NCI-H460 (cell line): ENCODE measurements at places on chromosomes 13 and 19.

DNA sequence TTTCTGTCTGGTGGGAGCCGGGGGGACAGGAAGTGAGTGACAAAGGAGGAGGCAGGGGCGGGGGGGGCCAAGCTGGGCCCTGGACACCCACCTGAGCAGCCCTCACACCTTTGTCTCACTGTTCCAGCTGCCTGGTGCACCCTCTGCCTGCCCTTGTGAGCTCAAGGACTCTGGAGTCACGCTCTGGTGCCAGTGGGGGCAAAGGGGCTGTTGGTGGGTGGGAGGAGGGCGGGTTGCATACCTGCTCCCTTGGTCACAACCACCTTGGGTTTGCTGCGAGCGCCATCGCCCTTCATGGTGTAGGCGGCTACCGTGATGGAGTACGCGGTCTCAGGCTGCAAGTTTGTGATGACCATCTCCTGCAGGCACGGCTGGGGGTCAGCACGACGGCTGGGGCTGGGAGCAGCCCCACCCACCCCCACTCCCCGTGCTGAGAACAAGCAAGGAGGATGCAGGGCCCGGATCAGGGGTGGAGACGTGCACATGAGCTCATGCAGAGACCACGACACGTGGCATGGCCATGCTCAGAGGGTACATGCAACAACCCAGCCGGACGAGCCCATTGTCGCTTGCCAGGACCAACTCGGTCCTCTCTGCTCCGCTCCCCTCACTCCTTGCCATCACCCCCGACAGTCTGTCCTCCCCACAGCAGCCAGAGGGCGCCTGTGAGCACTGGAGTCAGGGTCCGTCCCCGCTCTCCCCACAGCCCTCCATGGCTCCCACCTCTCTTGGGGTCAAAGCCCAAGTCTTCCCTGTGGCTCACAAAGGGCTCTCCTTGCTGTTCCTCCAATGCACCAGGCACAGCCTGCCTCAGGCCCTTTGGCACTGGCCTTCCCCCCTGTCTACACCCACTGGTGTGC is 114.9 kb downstream of the PTPRS start:
- DNase-seq, result no peak

DNA sequence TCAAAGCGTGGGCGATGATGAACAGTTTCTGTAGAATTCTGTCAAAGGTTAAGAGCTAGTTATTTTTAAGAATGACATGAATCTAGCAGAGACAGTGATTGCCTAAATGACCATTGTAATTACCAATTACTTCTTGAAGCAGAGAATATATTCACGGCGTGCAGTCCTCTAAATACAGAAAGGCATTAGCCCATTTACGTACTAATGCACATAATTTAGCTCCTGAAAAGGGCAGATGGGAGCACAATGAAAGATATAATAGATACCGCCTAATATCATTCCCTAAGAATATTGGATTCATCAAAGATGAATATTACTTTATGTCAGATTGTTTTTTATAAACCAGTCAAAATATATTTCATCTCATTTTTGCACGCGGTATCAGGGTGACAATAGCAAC is 212.4 kb downstream of the URI1 start:
- no peak for DNase-seq

GRCh38 chr13:106942563-106942962 is 374.6 kb upstream of the ARGLU1 start:
- no peak for DNase-seq

- no peak for DNase-seq
Measured at GRCh38 chr13:30697177-30697953, 38.0 kb upstream of the ALOX5AP start.

DNA sequence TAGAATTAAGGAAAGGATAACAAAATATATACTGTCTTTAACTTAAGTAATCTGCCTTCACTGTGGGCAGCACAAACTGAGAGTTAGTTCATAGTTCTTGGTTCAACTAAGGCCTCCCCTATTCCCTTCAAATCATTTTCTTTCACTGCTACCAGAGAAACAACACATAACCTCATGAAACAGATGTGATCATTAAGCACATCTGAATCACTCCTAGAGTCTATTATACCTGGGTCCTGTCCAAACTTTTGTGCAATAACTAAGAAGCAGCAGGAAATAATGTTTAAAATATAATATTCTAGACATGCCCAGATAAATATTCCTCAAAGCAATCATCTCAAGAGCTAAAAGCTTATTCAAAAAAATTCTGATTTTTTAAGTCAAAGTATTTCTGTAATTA is 62.9 kb downstream of the ZC3H13 start:
- DNase-seq, result no peak

- DNase-seq, result no peak
Measured at GRCh38 chr13:107977071-107977574, 238.2 kb downstream of the LIG4 start.

DNA sequence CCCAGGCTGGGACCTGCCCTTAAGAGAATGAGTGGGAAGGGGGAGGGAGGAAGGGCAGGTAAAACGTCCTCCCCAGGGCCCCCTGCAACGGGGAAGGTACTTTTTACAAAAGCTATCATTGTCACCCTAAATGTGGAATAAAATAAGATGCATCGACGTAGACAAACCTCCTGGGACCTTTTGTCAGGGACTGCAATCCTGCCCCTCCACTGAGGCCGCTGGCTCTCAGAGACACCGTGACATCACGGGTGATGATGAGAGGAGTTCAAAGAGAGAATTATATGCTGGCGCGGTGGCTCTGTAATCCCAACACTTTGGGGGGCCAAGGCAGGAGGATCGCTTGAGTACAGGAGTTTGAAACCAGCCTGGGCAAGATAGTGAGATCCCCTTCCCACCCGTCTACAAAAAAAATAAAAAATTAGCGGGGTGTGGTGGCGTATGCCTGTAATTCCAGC is 1.8 kb upstream of the MYBPC2 start:
- DNase-seq, result no peak

GRCh38 chr19:10655457-10656312 is 1.5 kb downstream of the ILF3 start:
- DNase-seq, result no peak

DNA sequence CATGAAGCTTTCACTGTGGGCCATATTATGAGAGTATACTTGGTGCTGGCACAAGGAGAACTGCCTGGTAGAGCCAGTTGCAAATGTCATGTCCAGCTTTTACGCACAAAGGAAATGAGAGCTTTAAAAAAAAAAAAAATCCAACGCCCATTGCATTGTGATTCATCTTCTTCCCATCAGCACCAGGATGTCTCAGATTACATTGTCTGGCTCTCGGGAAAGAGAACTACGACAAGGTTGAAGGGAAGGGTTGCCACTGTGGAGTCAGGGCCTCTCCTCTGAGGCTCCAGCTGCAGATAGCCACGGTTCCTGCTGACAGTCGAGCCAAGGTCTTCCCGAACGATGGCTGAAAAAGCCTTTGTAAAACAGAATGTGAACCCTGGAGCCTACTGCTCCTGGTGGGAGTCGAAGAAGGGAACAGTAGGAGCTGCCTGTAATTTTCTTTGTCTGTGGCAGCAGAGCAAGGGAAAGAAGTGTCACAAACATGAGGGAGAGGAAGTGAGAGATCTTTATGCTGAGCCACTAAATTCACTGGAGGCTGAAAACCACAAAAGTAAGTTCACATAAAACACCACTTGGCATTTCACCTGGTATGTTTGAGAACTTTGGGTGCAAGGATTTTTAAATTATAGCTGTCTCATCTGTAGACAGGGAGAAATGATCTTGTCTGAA is 704.7 kb downstream of the DIAPH3 start:
- no peak for DNase-seq

GRCh38 chr13:95499811-95500712 is 52.5 kb upstream of the CLDN10 start:
- no peak for DNase-seq

- no peak for DNase-seq
Measured at GRCh38 chr13:41708713-41709112, 251.4 kb downstream of the RGCC start.

- DNase-seq, result no peak
Measured at GRCh38 chr19:3775374-3775711, 3.3 kb upstream of the RAX2 start.

GRCh38 chr13:50668691-50669271 is 174.7 kb downstream of the DLEU7 start:
- no peak for DNase-seq

DNA sequence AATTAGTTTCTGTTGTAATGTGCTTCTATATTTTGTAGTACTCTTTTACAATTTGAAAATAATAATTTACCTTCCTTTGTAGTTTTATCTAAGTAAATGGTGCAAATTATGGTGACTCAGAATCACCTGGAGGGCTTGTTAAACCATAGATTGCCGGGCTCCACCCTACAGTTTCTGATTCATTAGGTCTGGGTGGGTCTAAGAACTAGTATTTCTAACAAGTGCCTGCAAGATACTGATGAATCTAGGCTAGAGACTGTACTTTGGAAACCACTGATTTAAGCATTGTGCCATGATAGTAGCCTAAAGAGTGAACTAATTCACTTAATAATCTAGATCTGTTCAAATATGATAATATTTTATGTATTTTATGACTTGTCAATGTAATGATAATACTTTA is 437.4 kb upstream of the SPRY2 start:
- no peak for DNase-seq

GRCh38 chr19:48830088-48830487 is 6.2 kb downstream of the HSD17B14 start:
- DNase-seq, result no peak

DNA sequence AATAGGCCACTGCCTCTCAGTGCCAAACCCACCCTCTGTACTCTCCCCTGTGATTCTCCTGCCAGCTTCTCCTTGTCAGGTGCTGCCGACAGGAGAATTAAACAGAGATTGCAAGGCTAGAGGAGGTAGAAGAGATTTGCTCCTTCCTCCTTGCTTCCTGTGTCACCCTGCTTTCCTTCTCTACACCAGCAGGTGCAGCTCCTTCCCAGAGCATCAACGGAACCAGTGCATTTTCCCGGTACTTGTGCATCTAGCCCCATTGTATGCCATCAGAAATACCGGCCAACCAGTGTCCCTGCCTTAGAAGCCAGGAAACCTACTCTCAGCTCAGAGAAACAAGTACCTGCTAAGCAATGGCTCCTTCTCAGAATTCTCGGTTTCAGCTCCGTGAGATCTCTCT is 253.2 kb downstream of the SUCLA2 start:
- DNase-seq, result no peak
